ENCODE measurements at places on chromosomes 11 and 22.

DNA sequence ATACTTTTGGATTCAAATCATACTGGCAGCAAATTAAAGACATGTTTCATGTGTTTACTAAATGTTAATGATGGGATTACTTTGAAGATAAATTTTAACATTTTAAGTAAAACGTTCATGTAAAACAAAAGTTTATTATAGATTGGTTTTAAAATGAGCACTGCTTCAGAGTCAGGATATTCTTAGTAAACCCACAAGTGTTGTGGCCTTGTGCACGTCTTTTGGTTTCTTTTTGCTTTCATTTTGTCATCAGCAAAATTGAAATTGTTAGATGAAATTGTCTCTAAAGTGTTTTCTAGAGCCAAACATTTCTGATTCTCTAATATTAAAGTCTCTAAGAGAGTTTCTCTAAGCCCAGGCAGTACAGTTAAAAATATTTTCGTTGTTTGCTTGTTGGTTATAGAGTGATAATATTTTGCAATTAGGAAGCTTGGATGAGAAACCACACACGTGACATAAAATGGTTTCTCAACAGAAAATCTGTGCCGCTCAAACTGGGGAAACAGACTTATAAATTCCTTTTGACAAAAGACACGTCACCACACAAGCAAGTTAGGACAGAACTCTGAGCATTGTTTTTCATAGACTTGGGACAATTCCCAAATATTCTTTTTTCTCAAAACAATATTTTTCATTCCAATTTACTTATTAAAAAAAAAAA lies 164.4 kb downstream of the TEAD1 start:
- DNase-seq = no peak

DNA sequence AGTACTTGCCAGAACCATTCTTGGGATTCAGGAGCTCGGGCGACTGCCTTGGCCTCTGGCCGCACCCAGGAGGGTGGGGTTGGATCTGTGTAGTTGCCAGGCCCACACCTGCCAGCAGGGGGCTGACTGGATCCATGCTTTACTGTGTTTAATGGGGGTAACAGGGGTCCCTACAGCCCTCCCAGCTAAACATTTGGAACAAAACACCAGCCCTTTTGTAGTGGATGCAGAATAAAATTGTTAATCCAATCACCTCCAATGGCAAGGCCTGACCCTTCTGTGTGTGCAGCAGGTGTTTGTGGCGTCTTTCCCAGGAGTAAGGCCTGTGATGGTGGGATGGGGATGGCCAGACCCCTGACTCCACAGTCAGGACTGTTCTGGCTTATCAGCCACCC lies 22.5 kb downstream of the SUN2 start:
- DNase-seq = peak; percentile 33

DNA sequence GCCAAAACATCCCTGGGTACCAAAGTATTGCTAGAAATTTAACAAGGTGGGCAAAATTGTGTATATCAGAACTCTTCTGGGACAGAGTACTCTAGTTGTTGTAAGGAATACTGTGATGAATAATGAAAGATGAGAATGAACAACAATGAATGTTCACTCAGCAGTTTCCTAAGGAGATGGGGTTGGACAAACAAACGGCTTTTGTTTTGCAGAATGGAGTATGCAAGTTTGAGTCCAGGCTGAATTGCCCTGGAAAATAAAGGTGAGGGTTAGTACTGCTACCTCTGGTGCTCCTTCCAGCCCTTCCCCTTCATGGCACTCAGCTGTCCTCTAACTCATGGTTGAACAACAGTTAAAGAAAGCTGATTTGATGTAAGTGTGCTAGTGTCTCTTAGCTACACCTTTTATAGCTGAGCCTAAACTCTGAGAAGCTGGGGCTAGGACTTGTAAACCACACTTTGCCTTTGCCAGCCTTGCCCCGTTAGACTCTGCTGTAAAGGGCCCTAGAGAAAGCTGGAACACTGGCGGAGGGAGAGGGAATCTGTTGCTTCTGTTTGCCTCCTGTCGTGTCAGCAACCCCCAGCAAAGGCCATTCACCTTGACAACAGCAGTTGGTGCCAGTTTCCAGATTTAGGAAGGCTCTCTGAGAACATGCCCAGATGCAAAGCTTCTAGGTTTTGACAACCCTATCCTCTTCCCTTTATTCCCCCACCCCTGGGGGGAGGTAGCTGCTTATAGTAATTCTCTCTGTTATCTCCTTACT lies 41.2 kb upstream of the POLD3 start:
- DNase-seq = no peak

DNA sequence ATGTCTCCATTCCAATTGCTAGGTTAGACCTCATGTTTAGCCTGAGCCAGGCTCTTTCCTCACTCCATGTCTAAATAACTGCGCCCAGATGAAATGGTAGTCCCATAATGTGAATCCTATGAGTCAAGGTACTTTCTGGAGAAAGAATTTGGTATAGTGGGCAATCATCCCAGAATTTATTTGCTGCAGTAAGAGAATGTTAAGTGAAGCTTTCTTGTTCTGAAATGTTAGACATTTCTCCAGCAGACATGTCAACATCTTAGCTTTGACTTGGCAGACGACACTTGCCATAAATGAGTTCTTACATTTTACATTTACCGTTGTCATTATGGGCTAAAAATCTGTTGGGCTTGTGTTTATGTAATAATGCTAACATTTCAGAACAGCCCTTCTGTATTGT lies 165.2 kb downstream of the PGR start:
- DNase-seq = no peak

- peak; percentile 51 for DNase-seq
Measured at GRCh38 chr11:17598700-17599459, 51.8 kb downstream of the OTOG start.

All from Kasumi-1 (cell line).